ENCODE measurements at places on chromosomes 5 and 9.

DNA sequence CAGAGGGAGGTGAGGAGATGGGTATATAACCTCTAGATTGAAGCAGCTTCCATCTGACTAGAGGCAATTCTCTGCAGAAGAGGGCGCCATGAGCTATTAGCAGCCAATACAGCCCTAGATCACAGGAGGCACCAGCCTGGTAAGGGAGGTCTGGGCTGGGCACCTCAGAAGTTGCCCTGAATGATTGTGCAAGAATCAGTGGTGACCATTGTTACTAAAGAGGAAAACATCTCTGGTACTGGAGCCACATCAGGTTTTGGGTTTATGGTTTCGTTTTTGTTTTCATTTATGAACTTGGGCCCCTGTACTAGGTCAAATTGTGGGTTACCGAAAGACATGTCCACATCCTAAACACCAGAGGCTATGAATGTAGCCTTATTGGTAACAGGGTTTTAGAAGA is 342.0 kb downstream of the MLLT3 start:
- no peak for DNase-seq

DNA sequence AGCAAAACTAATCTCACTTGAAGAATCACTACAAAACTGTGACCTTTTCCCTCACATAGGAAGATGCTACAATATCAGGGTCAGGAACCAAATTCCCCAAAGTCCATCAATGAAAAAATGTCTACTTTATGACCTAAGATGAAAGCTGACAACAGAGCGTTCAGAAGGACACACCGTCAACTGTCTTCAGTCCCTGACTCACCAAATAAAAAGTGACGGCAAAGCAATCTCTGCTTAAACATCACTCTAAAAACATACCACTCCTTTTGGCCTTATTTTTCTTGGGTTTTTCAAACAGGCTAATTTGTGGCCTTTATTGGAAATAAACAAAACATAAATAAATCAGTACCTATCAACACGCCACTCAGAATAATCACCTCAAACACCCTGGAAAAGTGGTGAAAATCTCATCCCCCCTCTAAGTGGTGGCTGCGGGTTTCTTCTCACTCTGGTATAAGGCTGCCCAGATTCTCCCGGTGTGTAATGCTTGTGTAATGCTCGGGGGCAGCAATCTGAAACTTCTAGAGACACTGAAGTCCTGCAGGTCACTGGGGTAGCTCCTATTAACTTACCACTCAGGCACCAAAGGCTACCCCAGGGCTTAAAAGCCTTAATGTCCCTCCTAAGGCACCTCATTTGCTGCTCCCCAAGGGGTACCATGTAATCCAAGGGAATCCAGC is 29.5 kb downstream of the SEMA4D start:
- DNase-seq: no peak

GRCh38 chr5:54367844-54368243 is 57.5 kb upstream of the ARL15 start:
- DNase-seq: no peak

DNA sequence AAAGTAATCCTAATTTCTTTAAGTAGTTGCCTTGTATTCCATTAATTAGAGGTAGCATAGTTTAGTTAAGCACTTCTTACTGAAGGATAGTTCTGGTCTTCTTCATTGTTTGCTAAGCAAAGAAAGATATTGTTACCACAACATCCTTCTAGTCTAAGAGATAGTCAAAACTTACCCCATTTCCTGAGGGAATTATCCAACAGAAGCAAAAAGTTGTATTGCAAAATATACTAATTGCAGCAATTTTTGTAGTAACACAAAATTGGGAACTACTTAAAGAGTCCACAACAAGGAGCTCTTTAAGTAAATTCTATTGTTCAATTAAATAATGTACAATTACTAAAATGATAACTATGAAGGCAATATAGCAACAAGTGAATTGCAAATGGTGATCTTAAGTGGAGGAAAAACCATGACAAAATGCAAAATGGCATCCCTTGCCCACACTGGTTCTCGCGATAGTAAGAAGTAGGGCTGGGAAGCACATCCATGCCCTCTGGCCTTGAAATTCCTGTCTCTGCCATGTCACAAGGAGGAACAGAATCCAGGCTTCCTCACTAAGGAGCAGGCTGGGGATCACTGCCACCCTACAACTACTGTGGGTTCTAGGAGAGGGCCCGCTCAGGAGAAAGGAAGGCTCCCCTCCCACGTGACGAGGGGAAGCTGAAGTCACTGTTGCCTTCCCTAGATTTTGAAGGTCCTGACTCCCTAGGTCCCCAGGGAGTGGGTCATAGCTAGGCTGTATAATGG is 23.3 kb upstream of the MEGF9 start:
- DNase-seq: no peak

DNA sequence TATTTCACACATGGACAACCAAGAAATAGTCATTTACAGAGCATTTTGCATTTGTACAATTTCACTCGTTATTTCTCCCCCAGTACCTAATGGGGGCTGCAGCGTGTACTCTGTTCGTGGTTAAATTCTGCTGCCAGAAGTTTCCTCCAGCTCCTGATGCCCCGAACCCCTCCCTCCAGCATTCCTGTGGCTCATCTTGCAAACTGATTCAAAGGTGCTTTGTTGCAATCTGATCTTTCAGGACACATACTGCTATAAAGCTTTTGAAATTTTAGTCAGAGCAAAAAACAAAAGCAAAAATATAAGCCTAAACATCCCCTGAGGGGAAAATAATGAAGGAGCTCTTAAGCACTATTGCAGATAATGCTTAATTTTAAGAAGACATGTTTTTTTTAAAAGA is 27.7 kb downstream of the UBLCP1 start:
- no peak for DNase-seq

GRCh38 chr9:127122176-127123063 is at the start of gene ANGPTL2:
ANGPTL2 (minus strand) TSS chr9:127122635; CDS start chr9:127108731, 13,904 bp downstream.
- no peak for DNase-seq

- DNase-seq: no peak
Measured at GRCh38 chr5:61275841-61276240, 56.2 kb upstream of the ZSWIM6 start.

DNA sequence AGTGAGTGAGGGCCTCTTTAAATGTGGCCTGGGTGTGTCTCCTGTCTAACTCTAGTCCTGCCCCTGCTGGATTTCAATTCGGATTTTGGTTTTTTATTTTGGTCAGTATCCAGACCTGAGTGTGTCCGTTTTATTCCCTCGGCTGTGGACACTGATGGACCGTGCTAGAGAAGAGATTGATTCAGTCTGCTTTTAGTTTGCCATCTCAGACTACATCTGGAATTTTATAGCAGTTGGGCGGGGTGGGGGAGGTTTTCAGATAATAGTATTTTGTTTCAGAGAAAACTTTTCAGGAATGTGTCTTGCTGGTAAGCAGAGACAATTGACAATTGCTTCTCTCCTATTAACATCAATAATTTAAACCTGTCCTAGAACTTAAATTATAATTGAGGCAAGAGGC is 308.1 kb downstream of the ARHGAP26 start:
- no peak for DNase-seq

- no peak for DNase-seq
Measured at GRCh38 chr5:96338091-96338490, 95.0 kb downstream of the PCSK1 start.

- no peak for DNase-seq
Measured at GRCh38 chr5:112641515-112642110, 96.1 kb upstream of the APC start.

DNA sequence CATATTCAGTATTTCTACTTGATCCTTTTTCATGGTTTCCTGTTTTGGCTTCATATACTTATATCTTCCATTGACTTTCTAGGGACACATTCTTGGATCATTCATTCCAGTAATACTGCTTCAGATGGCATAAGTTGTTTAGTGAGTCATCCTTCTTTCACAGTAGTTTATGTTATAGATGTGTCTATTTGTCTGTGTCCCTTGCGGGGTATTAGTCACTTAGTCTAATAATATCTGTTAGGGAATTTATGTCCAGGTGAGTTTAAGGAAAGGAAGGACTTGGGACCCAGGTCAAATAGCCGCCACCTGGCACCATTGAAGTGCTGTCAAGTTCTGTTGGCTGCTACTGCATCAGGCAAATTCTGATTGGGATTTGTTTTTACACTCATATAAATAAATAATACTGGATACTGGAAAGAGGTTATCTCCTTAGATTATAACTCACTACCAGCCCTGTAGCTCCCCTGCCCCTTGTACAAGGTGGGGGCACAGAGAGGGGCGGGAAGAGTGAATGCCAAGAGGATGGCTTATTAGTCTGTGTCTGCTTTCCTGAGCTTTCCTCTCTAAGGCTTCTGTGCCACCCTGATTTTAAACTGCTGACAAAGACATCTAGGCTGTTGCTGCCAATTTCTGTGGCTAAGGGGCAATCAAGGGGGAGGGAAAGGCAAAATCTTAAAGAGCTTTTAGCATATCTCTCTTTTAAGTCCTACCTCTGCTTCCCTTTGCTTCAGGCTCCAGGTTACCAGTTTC is 64.9 kb downstream of the CDC42SE2 start:
- no peak for DNase-seq

DNA sequence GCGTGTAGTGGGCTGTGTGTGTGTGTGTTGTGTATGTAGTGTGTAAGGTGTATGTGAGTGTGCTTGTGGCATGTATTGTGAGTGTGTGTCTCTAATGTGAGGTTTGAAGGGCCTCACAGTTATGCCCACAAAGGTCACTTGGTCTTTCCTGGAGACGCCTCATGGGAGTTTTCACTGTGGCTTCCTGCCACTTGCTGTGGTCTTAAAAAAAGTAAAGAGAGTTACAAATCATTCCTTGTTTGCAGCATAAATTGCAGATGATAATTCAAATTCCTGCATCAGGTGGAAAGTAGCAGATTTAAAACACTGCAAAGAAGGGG is 72.6 kb downstream of the TENT4A start:
- DNase-seq: no peak

DNA sequence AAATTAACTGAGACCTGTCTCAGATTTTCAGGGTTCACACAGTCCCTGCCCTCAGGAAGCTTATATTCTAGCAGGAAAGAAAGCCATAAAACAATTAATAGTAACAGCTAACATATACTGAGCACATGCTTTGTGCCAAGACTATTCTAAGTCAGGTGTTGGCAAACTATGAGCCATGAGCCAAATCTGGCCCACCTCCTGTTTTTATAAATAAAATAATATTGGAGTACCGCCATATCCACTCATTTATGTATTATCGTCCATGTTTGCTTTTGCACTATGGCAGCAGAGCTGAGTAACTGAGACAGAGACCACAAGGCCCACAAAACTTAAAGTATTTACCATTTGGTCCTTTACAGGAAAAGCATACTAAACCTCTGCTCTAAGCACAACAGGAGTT is 83.3 kb upstream of the TRIO start:
- no peak for DNase-seq

GRCh38 chr9:132108728-132109127 is 29.1 kb upstream of the MED27 start:
- DNase-seq: no peak

GRCh38 chr5:150946351-150946905 is 41.6 kb upstream of the ZNF300 start:
- no peak for DNase-seq

GRCh38 chr5:122093415-122094180 is 15.5 kb upstream of the LOX start:
- DNase-seq: no peak

DNA sequence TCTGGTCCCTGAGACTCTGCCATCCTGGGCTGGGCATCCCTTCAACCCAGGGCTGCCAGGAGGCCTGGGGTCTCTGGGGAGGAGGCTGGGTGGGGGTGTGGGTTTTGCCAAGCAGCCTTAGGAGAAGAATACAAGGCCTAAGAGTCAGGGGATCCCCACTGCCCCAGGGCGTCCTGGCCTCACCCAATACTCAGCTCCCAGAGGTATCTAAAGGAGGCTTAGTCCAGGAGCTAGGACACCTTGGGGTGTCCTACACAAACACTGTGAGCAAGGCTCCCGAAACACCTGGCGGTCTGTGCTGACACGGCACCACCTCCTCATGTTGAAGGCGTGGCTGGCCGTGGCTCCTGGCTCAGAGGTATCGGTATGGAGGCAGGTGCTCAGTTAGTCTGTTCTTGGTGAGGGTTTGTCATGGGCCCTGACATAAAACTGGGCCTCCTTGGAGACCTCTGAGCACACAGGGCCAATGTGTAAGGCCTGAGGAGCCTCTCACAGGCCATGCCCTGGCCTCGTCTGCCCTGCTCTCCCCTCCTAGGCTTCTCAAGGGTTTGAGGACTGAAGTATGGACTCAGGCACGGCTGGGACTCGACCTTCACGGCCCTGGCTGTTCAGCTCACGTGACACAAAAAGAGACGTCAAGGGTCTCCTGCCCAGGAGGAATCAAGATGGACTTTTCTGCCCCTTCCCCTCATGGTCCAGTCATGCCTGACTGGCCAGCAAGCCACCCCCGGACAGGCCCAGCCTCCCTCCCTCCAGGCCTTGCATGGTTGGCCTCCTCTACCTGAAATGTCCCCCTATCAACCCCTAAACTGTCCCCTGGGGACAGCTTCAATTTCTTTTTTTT is 277.3 kb downstream of the FSTL4 start:
- DNase-seq: no peak

- DNase-seq: no peak
Measured at GRCh38 chr5:23433534-23434315, 73.7 kb upstream of the PRDM9 start.

DNA sequence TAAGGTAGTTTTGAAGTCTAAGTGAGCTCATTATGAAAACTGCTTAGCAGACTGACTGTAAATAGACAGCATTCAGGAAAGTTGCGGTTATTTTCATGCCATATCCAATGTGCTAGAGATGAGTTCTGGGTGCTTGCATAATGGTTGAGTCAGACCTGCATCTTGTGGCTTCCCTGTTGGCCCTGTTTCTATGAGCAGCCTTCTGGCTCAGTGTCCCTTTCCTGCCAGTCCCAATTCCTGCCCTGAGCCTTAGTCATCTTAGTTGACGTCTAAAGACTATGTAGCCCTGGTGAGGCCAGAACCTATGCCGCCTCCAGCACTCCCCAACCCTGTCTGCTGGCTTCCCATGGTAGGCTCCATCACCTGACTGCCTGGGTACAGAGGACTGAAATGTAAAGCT is 76.3 kb upstream of the TNFSF8 start:
- no peak for DNase-seq

- DNase-seq: no peak
Measured at GRCh38 chr9:89109666-89110065, 69.0 kb downstream of the SHC3 start.

- DNase-seq: no peak
Measured at GRCh38 chr9:126366366-126367011, 39.9 kb downstream of the MVB12B start.

DNA sequence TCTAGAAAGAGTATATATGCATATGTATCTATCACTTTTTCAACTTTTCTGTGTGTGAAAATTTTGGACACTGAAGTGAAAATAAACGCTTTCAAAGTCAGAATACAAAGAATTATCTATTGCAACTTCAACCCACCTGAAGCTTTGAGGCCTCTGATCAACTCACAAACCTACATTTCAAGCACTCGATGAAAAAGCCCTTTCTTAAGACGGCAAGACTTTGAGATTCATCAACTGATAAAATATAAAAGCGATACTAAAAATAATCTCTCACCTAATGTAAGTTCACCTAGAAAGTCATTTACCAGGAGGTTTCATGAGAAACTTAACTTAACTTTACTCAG is 1.2 kb downstream of the GOLPH3 start:
- DNase-seq: no peak

GRCh38 chr5:125497651-125498050 is 751.2 kb upstream of the ZNF608 start:
- no peak for DNase-seq

GRCh38 chr5:174982485-174982884 is 258.1 kb downstream of the MSX2 start:
- DNase-seq: no peak

- DNase-seq: no peak
Measured at GRCh38 chr5:98753507-98753906, 20.0 kb upstream of the RGMB start.

- DNase-seq: no peak
Measured at GRCh38 chr9:34451135-34451534, 7.2 kb downstream of the FAM219A start.

Measured in activated CD8-positive, alpha-beta memory T cell treated with anti-CD3 and anti-CD28 coated beads for 1 hour (primary cell).